Bone marrow (tissue), 2 donors: ENCODE measurements at places on chromosomes 5 and 9.

DNA sequence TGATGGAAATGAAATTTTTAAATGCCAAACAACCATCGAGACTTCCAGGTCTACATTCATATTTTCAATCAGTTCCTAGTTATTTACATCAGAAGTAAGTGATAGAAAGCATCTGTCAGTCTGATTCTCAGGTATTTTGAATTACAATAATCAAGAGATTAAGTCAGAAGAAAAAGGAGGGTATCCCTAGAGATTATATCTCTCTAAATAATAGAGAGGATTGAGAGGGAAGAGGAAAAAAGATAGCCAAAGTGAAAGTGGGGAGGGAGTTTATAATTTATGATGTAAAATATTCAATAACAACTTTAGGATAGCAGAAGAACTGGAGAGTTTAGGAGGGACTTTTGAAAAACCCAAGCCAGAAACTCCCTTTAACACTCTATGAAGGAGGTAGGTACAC is 400.2 kb downstream of the EFNA5 start:
- DNase-seq: no peak

DNA sequence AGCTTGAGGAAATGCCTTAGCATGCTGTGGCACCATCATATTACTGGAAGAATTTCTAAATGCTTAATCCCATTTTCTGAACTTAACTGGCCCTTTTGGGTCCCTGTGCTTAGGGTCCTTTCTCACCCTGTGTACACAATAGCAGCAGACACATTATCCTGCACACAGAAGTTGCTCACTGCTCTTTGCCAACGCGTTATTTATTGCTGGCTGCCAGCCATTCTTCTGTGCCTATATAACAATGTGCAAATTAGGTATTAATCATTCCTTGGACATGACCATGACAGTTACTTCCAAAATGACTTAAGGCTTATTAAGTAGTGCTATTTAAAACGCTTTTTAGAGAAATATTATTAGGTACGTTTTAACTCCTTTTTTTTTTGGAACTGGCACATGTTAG is 134.7 kb downstream of the FBN2 start:
- no peak for DNase-seq

DNA sequence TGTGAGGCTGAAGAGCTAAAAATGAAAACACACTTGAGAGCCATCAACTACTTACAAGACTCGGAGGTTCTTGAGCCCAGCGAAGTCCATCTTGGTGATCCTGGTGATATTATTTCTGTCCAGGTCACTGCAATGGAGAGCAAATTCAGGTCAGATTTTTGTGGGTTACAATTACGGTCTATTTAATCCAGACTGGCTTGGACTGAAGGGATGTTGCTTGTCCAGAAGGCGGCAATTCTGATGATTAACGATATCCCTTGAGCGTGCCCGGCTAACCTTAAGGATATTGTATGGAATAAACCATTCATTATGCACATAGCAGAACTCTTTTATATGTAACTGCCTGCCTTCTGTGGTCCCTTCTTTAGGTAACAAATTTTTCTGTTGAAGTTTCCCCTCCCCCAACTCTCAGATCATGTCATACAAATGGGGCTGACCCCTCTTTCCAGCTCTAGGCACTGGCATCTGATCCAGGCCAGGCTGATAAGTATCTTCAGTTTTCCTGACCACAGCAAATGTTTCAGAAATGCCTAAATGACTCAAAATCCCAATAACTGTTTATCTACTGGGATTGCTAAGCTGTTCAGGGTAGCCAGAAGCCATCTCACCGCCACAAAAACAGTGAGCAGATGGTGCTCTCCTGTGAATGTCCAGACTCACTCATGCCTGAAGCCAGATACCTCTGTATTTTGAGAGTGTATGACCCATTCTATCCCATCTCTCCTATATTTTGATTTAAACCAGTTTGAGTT is 49.4 kb downstream of the SLIT3 start:
- DNase-seq: no peak

- no peak for DNase-seq
Measured at GRCh38 chr5:24645483-24645882, 705 bp upstream of the CDH10 start.

DNA sequence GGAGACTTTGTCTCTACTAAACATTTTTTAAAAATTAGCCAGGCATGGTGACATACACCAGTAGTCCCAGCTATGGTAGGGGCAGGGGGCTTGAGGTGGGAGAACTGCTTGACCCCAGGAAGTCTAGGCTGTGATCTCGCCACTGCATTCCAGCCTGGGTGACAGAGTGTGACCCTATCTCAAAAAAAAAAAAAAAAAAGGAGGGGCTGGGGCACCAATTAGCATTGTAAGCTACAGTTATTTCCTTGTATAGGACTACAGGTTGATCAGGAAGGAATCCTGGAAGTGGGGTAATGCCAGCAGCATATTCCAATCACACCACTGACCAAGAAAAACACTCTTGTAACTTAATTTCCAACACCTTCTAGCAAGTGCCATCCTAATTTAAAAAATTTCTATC is 32.1 kb downstream of the PWWP2A start:
- no peak for DNase-seq

- DNase-seq: no peak
Measured at GRCh38 chr5:55480781-55481180, 54.0 kb downstream of the PLPP1 start.

DNA sequence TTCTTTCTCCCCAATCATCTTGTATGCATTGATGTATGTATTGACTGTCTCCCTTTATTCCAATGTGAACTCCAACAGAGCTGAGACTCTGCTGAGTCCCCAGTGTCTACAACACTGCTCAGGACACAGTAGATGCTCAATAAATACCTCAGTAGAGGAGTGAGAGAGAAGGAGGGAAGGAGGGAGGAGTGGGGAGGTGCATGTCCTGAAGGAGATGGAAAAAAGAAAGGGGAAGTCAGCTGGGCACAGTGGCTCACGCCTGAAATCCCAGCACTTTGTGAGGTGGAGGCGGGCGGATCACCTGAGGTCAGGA is 2.9 kb upstream of the PHF2 start:
- no peak for DNase-seq

DNA sequence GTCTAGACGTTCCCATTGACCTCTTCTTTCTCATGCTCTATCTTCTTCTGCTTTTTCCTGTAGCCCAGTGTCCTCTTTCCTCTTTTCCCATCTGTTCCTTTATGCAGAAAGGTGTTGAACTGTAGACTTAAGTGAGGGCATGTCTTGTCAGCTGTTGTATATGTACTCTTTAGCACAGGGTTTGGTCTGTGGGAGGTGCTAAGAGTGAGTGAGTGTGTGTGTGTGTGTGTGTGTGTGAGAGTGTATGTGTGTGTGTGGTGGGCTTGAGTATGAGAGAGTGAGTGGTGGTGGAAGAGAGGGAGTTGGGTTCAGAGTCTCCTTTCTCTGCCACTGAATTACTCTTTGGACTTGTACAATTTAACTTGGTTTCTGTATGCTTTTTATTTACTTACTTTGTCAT is 10.3 kb upstream of the ROPN1L start:
- DNase-seq: no peak

DNA sequence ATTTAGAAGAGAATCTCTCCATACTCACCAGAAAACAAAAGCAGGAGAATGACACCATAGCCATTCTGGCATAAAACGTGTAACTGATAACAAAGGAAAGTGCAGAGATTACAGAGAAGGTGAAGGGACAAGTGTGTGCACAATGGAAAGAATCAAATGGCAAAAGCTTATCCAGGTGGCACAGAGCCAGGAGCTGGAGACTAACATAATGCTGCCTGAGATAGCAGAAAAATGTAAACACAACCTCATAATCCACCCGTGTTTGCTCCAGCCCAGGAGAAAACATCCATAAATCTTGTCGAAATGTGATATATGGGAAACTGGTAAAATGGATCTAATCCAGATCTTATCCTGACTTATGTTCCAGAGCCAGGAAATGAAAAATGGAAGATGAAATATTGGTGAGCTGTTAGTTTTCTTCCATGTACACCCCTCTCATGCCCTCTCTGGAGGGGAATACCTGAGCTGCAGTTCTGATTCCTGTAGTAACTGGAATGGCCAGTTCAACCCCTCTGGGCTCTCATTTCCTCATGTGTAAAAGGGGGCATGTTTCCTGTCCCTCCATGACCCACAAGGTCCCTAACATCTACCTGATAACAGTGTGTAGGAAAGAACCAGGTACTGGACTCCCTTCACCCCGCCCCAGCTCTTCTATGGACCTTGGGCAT is 212.3 kb upstream of the DAPK1 start:
- DNase-seq: no peak

DNA sequence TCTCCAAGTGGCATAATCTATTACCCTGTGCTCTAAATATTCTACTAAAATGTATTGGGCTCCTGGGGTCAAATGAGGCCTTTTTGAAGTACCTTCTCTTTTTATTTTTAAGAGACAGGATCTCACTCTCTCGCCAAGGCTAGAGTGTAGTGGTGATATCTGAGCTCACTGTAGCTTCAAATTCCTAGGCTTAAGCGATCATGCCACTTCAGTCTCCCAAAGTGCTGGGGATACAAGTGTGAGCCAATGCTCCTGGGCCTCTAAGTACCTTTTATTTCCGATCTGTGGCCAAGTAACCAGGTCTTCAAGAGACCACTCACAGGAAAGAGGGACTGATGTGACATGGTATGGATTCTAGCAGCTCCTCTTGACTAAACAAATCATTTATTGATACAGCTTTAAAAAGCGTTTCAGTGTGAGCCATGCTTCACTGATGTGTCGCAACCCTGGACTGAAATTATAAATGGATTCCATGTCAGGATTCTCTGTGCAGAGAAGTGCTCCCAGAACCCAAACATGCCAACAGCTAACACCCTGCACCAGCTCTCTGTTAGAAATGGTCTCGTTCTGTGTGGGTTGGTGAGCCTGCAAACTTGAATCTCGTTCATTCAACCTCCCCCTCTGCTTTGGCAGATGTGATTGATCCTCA is 477.8 kb downstream of the HINT1 start:
- DNase-seq: no peak

- no peak for DNase-seq
Measured at GRCh38 chr9:84557751-84558150, 111.8 kb upstream of the NTRK2 start.

- no peak for DNase-seq
Measured at GRCh38 chr9:129242191-129242941, 64.3 kb upstream of the IER5L start.

- DNase-seq: no peak
Measured at GRCh38 chr5:13746026-13746425, 198.5 kb downstream of the DNAH5 start.

DNA sequence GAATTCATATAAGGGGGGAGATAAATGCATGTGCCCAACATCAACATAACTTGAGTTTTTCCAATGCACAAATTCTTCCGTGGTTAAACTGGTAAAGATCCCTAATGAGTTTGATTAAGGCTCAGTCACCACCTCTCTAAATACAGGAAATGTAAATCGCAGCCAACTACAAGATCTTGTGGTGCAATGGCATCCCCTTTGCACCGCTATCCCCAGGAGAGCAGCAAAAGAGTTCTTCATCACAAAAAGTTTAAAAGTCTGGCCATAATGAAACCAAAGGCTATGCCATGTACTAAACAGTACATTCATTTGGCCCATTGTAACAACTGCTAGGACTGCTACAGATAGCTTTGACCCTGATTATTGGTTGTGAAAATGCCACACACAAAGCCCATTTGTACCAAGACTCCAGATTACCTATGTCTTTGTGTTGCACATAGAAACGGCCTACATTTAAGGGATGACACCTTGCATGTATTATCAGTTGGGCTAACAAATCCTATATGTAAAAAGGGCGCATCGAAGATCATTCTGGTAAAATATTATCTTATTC is 44.5 kb downstream of the ZNF608 start:
- DNase-seq: no peak

DNA sequence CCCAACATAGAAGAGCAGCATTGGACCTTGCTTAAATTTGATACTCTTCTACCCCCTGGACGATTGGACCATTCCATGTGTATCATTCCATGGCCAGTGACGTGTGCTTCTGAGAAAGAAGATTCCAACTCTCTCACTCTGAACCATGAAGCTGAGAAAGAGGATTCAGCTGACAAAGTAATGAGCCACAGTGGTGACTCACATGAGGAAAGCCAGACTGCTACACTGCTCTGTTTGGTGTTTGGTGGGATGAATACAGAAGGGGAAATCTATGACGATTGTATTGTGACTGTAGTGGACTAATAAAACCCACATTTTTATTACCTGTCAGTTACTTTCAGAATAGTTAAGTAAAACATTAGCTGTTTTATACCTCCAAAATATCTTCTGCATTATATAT is 7.5 kb downstream of the HSPA5 start:
- no peak for DNase-seq

DNA sequence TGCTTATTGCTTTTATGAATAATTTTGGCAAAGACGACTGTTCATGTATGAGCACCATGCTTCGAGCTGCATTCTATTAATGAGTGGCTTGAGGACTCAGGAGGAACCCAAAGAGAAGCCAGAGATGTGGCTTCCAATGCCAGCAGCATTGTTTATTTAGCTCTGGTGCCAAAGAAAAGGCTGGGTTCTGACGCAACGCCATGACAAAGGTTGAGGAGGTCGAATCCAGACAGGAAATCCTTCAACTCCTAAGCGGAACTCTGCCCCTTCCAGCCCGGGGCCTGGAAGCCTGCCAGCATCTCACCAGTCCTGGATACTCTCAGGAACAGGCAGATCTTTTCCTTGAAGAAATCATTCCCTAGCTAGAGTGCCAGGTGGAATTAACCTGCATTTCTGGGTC is 104.4 kb downstream of the ARHGAP26 start:
- no peak for DNase-seq

- DNase-seq: no peak
Measured at GRCh38 chr5:79258801-79259200, 22.9 kb downstream of the JMY start.

GRCh38 chr5:115321309-115321708 is 24.9 kb upstream of the CCDC112 start:
- no peak for DNase-seq

DNA sequence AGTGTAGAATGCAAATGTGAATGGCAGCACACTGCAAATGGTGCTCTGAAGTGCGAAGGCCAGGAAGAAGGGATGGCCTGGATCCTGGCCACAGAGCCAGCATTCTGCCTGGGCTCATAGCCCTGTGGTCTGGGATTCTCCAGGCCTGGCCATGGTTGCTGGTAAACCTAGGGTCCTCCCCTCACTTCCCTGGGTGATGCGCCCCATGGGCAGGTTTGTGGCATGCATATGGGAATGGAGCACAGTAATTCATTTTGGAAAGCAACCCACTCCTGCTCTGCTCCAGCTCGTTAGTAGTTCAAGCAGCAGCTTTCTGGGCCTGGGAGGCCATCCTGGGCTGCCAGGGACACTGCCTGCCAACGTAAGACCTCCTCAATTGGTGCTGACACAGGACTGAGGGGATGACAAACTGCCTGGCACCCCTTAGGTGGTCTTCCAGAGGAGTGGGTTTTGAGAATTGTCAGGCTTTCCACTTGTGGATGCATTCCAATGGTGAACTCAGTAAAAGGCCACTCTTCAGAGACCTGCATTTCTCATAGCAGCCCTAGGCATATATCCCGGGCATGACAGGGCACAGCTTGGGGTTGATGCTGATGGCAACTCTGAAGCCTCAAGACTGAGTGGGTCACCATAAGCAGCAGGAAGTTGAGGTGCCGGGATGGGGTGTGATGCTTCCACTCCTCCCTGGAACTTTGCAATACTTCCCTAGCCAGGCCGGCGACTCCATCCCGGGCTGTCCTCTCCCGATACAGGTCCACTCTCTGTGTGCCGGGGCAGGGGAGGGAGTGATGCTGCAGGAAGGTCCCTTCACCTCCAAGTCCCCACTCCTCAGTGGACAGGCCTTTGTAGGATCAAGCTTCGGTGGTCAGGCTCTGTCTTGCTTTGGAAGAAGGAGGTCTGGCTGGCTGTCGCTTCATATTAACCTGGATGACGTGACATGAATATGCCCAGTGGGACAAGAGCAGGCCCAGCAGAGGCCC is 1.2 kb upstream of the SLC25A48 start:
- DNase-seq: no peak

GRCh38 chr5:73654171-73654811 is 28.3 kb downstream of the ARHGEF28 start:
- DNase-seq: no peak
